ENCODE measurements at places on chromosomes 4 and X.

DNA sequence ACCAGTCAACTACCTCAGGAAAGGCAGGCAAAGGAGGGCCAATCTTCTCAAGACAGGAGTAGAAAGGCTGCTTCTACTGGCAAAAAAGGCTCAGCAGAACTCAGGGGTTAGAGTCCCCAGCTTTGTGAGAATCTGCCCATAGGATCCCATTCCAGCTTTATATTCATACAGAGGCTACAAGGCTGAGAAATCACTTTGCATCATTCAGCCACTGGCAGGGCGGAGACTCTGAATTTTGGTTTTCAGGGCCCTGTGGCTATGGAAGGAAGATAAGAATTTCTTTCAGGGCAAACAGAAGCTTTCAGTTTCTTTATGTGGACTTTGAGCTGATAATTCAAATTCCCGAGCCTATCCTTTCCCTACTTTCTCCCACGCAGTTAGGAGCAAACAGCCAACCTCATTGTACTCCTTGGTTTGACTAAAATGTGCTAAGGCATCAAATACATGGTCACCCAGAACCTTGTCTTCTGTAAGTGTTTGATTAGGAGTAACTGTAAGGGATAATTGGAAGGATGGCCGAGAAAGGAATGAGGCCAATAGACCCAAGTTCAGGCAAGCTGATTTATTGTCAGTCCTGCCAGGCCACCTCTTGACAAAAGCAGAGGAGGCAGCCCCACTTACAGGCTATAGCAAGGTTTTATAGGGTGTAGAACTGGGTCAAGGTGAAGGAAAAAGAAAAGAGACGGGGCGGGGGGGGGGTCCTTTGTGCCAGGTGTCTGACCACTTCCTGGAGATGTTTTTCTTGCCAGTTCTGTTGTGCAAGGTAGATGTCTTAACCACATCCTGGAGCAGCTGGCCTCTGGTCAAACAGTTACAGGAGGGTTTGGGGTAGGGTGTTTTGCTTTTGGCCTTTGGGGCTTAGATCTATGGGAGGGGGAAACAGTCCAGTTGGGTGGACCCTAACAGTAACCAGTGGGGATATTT is 165.3 kb upstream of the PPP1R2C start:
- DNase-seq: peak; percentile 55

- no peak for DNase-seq
Measured at GRCh38 chr4:120517966-120518365, 404.6 kb downstream of the PRDM5 start.

- DNase-seq: no peak
Measured at GRCh38 chr4:185127021-185127925, 15.8 kb upstream of the SLC25A4 start.

- DNase-seq: no peak
Measured at GRCh38 chrX:22026731-22027130, 5.4 kb upstream of the PHEX start.

GRCh38 chr4:120443116-120443515 is 376.5 kb upstream of the MAD2L1 start:
- no peak for DNase-seq

DNA sequence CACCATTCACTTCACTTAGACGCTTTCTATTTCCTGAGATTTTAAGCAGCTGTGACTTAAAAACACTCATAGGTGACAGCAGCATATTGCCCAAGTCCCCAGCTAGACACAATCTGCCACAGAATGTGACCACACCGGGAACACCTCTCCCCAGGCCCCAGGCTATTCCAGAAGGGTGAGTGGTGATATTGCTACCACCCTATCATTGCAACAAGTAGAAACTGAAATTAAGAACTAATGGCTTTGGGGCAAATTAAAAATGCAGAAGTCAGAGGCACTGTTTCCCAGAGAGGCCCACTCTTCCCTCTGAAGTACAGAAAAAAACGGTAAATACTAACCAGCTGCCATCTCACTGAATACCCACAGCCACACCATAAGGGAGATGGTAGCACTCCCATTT is 35.0 kb downstream of the QDPR start:
- no peak for DNase-seq

DNA sequence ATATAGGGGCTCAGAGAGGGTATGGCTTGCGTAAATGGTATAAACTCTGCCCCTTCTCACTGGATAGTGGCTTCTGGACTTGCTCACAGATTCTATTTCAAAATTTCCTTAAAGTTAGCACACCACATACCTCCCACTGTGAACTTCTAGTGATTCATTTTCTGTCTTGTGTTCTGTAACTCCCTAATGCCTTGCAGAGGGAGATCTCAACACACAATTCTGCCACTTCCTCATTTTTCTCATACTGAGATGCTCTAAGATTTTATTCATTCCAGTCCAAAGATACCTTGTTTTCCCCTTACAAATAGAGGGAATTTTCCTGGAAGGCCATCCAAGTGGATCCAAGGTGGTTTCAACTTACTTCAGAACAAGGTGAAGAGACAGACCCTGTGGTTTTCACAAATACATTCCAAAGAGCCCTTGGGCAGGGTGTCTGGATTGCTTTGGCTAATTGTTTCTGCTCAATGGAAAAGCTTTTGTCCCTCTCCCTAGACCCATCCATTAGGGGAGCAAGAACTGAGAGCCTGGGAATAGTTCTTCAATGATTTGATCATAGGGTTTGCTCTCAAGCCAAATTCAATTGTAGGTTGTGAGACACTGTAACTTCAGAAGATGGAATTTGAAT is 52.1 kb upstream of the CAPN6 start:
- DNase-seq: no peak

DNA sequence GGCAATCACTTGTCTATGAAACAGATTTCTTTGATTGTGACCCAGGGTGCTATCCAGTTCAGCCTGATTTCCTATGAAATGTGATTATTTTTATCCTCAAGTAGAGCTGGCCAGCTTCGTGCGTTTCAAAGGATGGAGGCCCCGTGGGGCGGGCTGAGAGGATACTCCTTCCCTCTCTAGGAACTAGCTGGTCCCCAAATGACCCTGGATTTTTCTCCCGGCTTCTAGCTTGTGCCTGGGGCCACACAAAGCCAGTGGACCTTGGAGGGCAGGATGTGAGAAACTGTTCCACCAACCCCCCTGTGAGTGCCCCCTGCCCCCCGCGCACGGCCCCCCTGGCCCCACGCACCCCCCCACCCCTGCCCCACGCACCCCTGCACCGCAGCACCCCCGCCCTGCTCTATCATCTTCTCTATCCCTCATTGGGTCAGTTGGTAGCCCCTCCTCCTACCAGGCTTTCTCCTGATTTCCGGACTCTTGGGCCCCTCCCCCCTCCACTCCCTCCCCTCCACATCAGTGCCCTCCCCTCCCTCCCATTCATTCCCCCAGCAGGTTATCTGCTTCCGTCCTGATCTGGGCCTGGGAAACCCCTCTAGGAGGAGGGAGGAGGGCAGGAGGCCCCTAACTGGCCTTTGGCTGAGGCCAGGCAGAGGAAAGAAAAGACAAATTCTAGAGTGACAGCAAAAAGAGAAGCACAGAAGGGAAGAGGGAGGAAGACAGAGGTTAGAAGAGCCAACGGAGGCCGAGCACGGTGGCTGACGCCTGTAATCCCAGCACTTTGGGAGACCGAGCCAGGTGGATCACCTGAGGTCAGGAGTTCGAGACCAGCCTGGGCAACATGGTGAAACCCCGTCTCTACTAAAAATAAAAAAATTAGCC is 3.3 kb downstream of the XPNPEP2 start:
- no peak for DNase-seq

- no peak for DNase-seq
Measured at GRCh38 chr4:24646798-24647460, 62.6 kb upstream of the DHX15 start.

DNA sequence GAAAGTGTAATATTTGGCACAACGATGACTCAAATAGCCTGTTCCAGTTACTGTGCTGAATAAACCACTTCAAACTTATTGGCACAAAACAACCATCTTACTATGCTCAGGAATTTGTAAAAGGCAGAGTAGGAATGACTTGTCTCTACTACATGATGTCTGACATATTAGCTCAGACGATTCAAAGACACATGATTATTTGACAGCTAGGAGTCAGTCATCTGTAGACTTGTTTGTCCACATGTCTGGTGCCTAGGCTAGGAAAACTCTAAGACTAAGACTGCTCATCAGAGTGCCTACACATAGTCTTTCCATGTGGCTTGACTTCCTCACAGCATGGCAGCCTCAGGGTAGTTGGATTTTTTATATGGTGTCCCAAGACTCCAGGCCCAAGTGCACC is 154.5 kb downstream of the FANCB start:
- DNase-seq: no peak

DNA sequence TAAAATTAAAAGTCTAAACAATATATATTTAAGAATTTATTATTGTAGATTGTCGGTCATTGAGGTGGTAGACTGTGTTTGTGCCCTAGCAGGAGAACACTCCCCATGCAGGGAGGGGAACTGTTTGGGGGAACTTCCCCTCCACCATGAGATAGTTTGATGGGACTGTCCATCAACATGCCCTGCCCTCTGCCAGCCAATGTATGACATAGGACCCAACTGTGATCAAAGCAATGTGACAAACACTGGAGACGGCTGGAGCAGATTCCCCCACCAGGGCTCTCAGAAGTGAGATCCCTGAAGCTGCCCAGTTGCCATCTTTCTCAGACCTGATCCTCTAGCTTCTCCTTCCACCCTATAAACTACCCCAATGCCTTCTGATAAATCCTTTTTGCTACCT is 44.9 kb downstream of the SH3KBP1 start:
- no peak for DNase-seq

- DNase-seq: peak; percentile 15
Measured at GRCh38 chr4:100082852-100083251, 107.4 kb downstream of the DDIT4L start.

- DNase-seq: no peak
Measured at GRCh38 chr4:79445371-79445781, 37.3 kb upstream of the GK2 start.

GRCh38 chrX:104712515-104712914 is 146.5 kb downstream of the IL1RAPL2 start:
- no peak for DNase-seq

- DNase-seq: no peak
Measured at GRCh38 chrX:37765507-37765906, 14.4 kb upstream of the CYBB start.

DNA sequence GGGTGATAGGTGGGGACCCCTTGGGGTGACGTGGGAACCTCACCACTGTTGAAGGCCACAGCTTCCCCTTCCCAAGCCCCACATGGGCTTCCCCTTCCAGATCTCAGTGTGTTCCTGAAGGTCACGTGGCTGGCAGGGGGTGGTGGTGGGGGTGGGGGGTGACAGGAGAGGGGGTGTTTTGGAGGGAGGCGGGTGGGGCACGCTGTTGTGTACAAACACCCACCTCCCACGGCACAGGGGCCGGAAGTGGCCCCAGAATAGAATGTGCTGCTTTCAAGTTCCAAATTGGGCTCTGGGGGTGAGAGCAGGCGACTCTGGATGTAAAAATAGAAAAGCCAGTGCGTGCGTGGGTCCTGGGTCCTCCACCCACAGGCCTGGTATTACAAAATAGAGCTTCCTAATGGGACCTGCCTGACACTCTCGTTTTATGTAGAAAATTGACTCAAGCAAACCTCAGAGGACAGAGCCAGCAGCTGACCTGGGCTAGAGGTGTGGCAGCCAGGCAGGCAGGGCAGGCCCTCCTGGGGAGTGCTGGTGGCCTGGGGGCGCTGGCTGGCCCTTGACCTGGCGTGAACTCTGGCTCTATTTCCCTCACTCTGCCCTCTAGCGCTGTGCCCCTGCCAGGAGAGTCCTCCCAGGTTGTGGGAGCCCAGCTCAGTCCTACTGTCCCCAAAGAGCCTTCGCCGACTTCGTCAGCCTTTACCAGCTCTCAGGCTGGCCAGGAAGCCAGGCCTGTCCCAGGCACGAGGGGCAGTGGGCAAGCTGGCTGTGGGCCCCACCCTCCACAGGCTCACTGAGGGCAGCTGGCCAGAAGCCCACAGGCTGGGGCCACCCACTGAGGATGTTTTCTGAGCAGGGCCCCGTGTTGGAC is 5.4 kb upstream of the SH3BP2 start:
- no peak for DNase-seq

DNA sequence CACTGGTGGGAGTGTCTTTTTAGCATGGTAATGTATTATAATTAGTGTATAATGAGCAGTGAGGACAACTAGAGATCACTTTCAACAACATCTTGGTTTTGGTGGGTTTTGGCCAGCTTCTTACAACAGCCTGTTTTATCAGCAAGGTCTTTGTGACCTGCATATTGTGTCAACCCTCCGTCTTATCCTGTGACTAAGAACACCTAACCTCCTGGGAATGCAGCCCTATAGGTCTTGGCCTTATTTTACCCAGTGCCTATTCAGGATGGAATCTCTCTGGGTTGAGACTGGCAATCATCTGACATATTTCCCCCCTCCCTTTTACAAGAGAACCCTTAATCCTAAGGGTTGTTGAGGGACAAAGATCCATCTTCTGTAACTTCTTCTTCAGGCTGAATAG is 21.9 kb upstream of the ADH4 start:
- DNase-seq: no peak

GRCh38 chrX:4379071-4379470 is 665.6 kb upstream of the PRKX start:
- DNase-seq: no peak

- DNase-seq: no peak
Measured at GRCh38 chrX:135923353-135923752, 29.8 kb downstream of the SAGE1 start.

DNA sequence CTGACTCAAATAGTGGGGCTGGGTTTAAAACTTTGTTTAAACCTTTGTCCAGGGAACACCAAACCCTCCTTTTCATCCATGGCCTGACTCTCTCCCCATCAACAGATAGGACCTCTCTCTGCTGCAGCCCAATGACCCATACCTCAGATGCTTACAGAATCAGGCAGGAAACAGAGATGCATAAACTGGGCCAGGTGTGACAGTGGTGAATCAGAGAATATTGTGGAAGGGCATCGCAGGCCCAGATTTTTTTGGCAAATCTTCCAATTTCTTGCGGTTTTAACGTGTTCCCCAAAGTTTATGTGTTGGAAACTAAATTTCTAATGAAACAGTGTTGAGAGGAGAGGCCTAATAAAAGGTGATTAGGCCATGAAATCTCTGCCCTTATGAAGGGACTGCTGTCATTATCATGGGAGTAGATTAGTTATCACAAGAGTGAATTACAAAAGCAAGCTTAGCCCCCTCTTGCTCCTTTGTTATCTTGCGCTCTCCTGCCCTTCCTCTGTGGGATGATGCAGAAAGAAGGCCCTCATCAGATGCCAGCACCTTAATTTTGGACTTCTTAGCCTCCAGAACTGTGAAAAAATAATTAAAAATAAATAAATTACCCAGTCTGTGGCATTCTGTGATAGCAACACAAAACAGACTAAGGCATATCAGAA is 82.8 kb downstream of the STK32B start:
- DNase-seq: no peak

GRCh38 chr4:2806390-2807355 is 13.8 kb downstream of the SH3BP2 start:
- no peak for DNase-seq

GRCh38 chrX:9821572-9821971 is 35.3 kb downstream of the SHROOM2 start:
- DNase-seq: no peak

DNA sequence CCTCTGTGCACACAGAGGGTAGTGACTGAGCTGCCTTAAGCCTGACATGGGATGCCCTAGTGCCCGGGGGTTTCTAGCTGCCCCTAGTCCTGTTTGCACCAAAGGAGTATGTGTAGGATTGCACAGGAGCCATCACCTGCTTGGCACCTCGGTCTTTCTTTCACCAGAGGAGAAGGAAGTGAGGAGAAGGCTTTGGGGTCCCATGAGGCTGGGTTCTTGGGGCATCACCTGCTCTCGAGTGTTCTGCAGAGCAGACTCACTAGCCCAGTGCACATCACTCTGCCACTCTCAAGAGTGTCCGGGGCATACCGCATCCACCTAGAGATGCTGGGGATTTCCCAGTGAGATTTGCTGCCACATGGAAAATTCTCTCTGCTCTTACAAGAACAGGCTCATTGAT is 40.5 kb upstream of the GPR78 start:
- peak; percentile 4 for DNase-seq
